Kidney epithelial cell (primary cell): ENCODE measurements at places on chromosomes 7 and 10.

DNA sequence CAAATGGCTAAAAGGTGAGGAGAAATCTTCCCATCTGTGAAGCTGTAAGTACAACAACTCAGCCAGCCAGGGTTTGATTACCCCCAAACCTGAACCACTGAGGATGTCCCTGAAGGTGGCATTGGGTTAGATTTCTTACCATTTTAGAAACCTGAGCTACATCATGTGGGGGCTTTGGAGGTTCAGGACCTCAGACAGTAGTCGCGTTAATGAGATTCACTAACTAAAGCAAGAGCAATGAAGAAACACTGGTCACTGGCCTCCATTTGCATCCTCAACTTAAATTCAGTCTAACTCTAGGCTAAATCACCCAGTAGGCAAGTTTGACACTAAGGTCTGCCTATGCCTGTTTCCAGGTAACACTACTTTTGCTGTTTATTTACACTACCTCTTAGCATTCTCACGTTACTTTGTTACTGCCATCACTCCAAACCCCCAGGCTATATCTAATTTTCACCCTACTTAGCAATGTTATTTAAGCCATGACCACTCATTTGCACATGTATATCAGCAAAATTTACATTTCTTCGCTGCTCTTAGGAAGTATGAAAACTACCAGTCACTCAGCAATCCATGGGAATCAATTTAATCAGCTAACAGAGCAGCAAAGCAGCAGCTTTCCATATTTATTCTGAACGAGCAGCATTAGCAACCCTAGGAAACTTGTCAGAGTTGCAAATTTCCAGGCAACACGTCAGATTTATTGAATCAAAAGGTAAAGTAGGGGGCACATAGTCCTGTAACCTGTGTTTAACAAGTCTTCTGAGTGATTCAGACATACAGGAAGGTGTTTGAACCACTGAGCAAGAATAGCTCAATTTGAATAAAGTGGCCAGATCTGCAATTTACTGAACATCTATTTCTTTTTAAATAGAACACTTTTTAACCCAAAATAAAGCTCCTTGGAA is 788.4 kb upstream of the SORCS1 start:
- no peak for DNase-seq

DNA sequence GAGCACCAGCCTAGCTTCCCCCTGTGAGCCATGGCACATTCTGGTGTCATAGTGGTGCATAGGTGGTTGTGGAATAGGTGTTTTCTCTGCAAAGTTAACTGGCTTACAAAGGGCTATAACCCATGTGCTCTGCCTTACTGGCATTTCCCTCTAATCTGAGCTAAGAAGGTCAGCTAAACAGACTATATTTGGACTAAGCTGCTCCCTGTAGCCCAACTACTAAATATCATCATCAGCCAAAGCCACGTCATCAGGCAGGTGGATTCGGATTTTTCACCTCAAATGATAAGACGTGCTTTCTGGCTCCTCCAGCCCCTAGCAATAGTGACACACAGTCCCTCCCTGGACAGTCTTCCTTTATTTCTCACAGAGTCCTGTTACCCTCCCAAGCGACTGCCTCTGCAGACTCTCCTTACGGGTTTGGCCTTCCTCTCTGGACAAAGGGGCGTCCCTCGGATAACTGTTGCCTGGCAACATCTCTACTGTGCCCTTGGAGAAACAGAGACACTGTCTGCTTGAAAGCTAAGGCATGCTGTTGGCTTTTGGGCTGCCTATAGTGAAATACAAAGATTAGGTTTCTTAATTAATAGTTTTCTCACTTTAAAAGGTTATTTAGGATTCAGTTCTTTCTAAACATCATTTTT is 9.1 kb downstream of the SLC13A4 start:
- DNase-seq: no peak

DNA sequence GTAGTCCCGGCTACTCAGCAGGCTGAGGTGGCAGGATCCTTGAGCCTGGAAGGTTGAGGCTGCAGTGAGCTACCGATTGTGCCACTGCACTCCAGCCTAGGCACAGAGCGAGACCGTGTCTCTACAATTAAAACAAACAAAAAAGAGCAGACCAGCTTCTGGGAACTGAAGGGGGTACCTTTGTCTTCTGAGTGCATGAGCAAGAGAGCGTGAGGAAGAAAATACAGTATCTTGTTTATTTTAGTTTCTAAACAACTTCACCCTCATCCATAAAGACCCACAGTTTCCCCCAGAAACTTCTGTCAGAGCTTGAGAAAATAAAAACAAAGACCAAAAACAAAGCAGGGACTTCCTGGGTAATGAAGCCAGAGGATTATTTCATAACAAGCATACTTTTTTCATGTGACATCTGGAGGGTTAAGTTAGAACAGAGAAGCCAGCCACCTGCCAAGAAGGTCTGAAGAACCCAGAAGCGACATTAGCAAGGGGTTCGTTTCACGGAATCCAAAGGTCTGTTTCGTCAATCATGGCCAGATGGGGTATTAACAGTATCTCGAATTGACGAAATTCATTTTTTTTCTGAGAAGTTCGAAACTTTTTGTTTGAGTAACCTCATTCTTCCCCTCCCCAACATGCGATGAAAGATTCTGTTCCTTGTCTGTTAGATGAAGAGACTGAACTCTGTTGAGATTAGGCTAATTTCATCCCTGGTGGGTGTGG is 10.2 kb upstream of the IL2RA start:
- no peak for DNase-seq

DNA sequence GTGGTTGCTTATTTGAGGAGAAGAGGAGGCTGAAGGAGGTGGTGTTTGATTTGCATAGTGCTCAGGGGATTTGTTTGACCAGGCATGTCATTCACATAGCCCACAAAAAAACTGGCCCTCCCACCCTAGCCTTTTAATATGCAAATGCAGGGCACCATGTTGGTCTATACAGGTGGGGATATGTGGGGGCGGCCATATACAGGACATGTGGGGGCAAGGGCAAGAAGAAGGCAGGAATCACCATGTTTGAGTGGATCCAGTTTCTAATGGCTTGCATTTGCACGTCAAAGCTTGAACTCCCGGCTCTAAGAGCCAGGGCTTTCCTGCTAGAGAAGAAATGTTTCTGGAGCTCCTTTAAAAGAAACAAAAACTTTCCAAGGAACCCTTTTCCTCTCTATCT is 541.0 kb downstream of the ZWINT start:
- no peak for DNase-seq

DNA sequence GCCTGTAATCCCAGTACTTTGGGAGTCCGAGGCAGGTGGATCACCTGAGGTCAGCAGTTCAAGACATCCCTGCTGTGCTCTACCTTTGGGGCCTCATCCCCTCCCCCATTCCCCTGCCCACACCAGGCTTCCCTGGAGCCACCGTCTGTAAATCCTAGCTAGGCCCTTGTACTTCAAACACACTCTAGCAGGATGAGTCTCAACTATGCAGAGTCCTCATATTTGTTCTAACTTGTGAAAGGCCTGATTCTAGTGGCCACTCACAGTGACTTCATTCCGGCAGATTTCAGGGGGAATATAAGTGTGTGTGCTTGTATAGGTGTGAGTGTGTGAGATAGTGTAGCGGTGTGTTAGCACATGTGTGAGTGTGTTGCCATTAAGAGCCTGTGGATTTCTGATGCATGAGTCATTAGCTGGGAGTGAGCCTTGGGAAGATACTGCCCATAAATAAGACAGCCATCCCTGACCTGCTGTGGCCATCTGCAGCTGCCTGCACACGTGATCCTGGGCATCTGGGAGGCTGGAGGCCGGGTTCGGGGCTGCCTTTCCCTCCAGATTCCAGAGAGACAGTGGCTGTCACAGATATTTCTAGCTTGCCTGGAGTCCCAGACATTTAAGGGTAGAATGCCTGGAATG is 1.7 kb upstream of the NEURL1 start:
- peak; percentile 97 for DNase-seq

DNA sequence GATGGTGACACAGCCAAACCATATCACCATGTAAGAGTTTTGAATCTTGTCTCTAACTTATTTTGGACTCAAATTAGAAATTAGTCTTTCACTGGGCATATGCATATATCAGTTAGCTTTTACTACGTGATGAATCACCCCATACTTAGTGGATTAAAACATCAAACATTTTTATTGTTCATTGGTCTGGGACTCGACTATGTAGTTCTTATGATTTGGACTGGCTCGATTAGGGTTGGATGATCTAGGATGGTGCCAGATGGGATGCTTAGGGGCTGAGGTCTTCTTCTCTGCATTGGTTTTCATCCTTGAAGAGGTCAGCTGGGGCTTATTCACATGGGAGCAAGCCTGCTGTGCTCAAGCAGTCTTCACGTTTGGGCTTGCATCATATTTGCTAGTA is 264.9 kb downstream of the EXOC4 start:
- DNase-seq: no peak

- no peak for DNase-seq
These were observed 374.9 kb downstream of the BBS9 start for GRCh38 chr7:33504266-33504665.

DNA sequence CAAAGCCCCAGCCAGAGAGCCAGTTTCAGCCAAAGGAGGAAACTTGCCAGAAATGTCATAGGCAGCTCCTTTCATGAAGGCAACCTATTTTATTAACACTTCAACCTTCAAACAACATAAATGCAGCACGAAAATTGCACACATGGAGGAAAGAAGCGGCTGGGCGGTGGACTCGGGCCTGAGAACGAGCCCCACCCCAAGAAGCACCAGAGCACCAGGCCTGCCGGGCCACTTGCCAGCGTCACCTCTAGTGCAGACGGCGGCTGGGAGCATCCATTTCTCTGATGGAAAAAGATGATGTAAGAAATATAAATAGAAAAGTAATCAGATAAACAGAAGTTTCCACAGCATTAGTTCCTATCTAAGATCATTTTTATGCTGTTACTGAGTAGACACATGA is 100.0 kb downstream of the TCERG1L start:
- DNase-seq: no peak

GRCh38 chr10:12685261-12686058 is 316.1 kb downstream of the CCDC3 start:
- DNase-seq: no peak

GRCh38 chr7:137970253-137970975 is 31.5 kb downstream of the CREB3L2 start:
- no peak for DNase-seq

DNA sequence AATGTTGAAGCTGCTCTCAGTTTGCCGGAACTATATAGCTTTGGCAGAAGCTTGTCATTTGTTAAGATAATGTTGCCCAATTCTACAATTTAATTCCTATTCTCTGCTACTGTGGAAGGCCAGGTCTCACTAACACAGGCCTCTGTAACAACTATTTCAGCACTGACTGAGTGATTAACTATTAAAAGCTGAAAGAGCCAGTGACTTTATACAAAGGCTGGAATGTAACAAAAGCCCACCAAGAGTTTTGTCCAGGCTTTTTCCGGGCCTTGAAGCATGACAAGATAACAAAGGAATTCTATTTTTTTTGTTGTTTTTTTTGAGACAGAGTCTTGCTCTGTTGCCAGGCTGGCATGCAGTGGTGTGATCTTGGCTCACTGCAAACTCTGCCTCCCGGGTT is 795.6 kb downstream of the PHTF2 start:
- peak; percentile 28 for DNase-seq

DNA sequence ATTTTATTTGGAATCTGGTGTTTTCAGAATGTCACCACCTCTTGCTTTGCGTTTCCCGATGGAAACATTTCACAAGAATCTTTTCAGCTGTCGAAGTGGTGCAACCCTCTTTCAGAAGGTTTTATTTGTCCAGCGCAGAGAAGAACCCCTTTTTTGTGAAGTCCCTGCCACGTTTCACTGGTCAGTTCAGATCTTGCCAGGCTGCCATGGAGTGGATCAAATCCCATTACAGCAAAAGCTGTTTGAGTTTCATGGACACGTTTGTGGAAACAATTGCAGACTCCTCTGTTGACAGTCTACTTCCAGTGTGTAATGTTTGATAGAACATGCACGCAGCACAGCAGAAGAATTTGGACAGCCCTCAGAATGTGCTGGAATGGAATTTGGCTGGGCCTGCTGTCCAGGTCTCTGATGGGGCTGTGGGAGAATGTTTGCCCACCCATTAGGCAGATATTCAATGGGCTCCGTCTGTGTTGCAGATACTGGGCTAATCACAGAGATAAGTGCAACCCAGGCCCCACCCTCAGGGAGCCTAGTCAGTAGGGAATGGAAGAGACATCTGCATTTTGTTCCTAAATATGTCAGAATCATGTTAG is 143.2 kb downstream of the GRK5 start:
- DNase-seq: no peak

- no peak for DNase-seq
These were observed 532.2 kb upstream of the CNTNAP2 start for GRCh38 chr7:145584401-145584800.

- no peak for DNase-seq
These were observed 69.7 kb upstream of the AQP1 start for GRCh38 chr7:30841801-30842541.

DNA sequence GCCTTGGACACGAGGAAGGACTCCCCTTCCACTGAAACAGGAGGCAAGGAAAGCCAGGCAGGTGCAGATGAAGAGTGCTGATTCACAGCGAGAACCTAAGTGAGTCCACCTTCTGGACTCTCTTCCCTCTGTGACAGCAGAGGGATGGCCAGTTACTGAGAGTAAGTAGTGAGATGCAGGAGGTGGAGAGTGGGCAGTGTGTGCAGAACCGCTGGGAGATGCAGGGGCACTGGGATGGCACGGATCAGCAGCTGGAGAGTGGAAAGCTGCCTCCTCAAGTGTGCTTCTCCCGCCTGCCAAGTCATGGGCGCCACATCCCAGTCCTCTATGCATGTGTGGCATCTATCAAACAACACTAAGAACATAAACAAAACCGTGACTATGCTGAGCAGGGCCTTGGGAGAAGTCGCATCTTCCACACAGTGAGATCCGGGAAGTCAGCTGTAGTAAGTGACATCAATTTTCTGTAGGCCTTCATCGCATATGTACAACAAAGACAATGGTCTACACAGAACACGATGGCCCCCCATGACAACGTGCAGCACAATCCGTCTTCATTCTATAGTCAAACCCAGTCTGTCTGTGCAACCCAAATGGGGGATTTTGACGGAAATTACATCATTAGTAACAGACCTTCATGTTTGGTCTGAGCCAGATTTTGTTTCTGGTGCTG is 217.4 kb upstream of the KLF14 start:
- DNase-seq: no peak

DNA sequence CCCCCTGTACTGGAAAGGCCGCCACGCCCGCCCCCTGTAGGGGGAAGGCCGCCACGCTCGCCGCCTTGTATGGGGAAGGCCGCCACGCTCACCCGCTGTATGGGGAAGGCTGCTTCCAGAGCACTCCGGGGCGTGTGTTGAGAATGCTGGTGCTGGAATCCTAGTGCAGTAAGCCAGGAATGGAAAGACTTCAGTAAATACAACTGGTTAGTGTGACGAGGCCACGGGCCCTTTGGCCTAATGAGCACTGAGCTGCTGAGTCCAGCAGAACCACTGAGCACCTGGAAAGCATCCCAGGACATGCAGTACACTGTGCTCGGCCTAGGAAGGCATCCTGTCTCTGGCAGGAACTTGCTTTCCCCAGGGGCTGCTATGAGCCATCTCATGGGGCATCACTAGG is 398.9 kb downstream of the PTPRN2 start:
- DNase-seq: no peak

DNA sequence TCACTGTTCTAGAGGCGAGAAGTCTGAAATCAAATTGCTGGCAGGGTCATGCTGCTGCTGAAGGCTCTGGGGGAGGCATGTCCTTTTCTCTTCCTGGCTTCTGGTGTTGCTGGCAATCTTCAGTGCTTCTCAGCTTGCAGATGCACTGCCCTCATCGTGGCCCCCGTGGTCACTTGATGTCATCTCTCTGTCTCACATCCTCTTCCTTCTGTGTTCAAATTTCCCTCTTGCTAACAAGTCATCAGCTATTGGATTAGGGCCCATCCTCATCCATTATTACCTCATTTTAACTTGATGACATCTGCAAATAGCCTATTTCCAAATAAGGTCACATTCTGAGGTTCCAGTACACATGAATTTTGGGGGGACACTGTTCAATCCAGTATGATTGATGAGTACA is 36.6 kb upstream of the SRGN start:
- DNase-seq: no peak
